Sciatic nerve (tissue), 2 donors: ENCODE measurements at places on chromosomes 6 and 20. TPM values are rescaled to one million over a fixed set of nuclear protein-coding genes. Genes with fewer than 3 reads are reported as not detected.

DNA sequence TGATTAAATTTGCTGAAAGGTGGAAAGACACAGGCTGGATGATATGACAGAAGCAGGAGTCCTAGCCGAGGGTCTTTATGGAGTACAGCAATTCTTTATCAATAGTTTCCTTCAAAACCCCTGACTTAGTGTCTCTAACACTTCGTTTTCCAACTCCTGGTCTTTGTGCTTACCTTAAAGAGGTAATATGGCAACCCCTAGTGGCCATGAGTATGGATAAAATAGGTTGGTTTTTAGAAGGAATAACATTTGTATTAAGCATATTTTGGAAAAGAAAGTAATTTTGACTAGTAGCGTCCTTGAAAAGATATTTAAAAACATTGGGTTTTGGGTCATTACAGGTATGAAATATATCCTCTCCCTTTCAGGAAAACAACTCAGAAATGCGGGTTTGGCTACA lies 51.9 kb downstream of the VGLL2 start:
- no peak for DNase-seq

DNA sequence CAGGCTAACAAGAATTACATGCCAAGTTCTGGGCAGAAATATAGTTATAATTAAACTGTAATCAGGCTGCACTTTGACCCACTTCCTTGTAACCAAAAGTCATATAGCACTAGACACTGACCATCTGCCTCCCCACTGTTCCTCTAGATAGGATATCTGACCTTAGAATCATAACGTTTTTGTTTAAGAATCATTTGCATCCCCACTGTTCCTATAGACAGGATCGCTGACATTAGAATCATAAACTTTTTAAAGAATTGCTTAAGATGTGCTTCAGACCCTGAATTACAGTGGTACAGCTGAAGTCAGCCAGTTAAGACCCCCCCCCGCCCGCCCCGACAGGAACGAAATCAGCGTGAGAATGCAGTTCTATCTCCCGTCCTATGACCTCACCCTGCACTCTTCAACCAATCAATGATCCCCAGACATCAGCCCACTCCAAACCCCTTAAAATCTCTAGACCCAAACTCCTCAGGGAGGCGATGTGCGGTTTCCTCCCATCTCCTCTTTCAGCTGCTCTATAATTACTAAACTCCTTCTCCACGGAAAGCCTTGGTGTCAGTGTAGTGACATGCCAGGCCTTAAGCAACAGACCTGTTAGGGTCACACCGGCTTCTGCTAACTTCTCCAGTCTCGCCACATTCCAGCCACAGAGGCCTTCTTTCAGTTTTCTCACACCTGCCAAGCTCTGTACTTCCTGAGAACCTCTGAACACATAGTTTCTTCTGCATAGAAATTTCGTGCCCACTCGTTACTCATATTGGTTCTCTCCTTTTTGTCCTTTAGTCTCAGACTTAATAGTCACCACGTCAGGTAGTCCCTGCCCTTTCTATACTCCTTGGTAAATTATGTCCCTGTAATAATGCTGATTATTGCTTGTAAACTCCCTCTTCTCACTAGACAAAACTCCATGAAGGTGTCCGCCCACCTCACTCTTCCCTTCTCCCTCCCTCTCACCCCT lies 93.5 kb downstream of the DTNBP1 start:
- no peak for DNase-seq

GRCh38 chr20:47125508-47125757 lies 230.8 kb downstream of the EYA2 start:
- DNase-seq = peak; percentile 5

DNA sequence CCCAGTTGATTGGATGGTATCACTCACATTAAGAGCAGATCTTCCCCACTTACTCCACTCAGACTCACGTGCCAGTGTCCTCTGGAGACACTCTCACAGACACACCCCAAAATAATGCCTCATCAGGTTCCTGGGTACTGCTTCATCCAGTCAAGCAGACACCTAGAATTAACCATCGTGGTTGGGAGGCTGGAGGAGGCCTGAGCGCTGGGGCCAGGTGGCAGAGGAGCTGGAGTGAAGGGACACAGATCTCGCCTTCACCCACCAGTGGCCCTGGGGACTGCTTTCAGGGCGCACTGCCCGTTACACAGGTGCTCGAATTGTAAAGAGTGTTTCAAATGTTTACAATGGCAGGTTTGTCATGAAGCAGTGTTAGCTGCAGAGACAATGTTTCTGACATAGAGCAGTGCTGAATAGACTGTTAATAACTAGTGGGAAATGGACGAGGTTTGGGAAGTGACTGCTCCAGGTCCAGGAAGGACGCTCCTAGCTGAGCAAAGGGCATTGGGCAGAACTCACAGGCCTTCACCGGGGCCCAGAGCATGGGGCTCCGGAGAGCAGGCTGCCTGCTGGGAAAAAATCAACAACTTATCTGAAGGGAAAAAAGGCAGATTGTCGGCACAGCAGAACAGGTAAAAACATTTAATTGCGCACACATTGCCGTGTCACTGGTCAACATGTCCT lies 38.4 kb downstream of the TMEM242 start:
- no peak for DNase-seq

- peak; percentile 64 for DNase-seq
Measured at GRCh38 chr6:133241086-133241900, at the start of gene EYA4. Gene EYA4 (plus strand): TSS chr6:133241357. CDS start chr6:133274781, 33,424 bp downstream.

DNA sequence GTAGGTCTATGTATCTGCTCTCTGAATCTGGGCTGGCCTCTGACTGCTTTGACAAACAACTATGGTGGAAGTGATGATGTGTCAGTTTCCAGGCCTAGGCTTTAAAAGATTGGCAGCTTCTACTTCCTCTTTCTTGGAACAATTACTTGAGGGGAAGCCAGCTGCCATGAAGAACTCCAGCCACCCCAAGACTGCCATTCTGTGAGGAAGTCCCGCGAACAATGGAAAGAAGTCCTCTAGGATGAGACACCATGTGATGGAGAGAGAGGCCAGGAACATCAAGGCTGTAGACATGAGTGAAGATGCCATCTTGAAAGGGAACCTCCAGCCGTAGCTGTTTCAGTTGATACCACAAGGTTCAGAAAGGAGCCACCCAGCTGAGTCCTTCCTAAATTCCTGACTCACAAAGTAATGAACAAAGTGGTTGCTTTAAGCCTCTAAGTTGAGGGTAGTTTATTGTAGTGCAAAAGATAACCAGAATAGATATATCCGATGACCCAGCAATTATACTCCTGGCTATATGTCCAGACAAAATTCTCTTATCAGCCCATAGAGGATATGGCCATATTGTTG lies 15.3 kb upstream of the TCF15 start:
- DNase-seq = no peak

DNA sequence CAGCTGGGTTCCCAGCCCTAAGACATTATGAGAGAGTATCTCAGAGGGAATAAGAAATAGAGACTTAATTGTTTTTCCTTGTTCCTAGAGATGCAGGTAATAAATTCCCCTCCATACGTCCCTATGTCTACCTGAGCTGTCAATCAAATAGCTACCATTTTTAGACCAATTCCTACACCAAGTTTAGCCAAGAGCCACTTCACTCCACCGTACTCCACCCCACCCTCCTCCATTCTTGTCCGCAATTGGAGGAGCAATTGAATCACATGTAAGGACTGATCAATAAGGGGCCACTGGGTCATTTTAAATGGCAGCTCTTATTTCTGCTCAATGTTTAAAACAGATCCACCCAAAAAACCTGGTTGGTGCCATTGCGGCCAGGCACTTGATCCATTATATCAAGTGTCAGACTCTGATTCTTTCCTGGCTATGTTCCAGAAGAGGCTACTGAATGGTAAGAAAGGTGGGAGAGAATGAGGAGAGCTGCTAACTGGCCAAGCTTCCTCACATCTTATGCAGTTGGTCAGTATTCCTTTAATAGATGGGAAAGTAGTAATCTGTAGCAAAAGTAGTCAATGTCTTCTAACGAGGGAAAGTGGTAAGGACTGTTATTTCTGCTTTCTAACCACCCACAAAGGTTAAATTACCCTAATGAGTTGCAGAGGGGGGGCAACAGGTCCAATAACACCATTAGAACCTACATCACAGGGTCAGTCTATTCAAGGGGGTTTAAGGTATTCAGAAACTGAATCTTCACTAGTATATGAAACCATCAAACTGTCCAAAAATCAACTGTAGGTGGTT lies 34.1 kb downstream of the ARHGAP18 start:
- no peak for DNase-seq

- no peak for DNase-seq
Measured at GRCh38 chr6:112947507-112947906, 600.4 kb downstream of the RFPL4B start.

DNA sequence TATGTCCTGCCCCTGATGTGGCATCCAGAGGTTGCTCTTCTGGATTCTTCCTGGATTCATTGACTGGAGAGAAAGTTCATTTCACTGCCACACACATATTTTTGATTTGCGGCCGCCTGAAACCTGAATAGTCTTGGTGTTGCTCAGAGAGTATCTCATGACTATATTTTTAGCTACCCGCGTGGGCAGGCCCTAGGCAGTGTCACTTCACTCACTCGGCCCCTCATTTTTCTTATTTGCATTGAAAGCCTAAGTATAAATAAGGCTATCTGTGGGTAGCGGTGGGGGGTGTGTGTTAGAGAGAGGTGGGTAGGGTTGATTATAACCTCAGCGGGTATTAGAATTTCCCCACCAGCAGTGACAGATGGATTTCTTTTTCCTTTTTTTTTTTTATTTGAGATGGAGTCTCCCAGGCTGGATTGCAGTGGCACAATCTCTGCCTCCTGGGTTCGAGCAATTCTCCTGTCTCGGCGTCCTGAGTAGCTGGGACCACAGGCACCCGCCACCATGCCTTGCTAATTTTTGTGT lies 113.5 kb downstream of the JARID2 start:
- no peak for DNase-seq

- no peak for DNase-seq
Measured at GRCh38 chr6:160391419-160392116, 43.4 kb downstream of the SLC22A3 start.

DNA sequence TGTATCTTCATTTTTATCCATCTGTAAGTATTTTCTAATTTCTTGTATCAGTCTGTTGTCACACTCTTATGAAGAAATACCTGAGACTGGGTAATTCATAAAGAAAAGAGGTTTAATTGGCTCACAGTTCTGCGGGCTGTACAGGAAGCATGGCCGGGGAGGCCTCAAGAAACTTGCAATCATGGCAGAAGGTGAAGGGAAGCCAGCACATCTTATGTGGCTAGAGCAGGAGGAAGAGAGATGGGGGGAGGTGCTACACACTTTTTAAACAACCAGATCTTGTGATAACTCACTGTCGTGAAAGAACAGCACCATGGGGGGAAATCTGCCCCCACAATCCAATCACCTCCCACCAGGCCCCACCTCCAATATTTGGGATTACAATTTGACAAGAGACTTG lies 10.9 kb upstream of the BCKDHB start:
- DNase-seq = no peak

- no peak for DNase-seq
Measured at GRCh38 chr6:150249261-150249660, 106.4 kb downstream of the PPP1R14C start.

GRCh38 chr6:79305020-79305419 lies 70.5 kb upstream of the HMGN3 start:
- no peak for DNase-seq

DNA sequence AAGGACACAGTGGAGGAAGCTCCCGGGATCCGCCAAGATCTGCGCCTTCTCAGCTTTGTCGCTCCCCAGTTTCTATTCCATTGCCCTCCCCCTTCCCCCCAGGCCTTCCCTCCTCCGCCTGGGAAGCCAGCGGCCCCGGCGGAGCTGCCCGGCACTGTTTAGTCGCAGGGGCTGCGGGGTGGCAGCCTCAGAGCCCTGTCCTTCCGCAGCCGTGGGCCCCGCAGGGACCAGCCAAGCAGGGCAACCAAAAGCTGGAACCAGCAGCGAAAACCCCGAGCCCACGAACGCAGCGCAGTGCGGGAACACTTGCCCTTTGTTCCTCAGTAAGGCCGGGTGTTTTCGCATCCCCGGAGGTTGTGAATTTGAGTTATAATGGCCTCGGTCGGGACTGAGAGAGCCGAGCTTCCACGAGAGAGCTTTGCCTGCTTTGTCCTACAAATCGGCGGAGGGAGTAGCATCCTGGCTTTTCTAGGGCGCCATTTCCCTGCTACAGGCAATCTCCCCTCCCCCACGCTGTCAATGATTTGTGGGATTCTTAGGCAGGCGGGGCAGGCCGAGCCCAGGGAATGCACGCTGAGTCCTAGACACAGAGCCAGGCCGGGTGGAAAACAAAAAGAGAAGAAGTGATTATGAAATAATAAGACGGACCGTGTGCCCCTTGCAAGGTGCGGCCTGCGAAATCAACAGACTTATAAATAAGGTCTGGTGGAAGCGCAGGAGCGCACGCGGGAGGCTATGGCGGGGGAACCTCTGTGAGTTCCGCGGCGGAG lies 4.0 kb upstream of the TUBB2B start:
- DNase-seq = peak; percentile 79

GRCh38 chr6:37021356-37022129 lies 16.1 kb downstream of the FGD2 start:
- no peak for DNase-seq

DNA sequence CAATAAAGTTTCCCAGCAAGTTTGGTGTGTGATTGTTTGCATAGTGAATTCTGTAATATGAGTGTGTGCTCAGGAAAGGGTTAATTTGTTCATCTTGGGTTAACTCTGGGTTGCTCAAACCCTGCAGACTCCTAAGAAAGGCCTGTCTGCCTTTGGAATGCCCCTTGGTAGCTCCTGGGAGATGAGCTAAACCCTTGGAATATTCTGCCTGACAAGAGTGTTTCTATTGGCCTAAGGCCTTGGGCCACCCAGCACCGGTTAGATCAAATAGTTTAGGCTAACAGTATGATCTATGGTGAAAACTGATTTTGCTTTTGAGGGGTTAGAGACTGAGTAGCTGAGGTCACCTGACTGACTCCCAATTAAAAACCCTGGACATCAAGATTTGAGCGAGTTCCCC lies 248.3 kb downstream of the GRM1 start:
- DNase-seq = no peak

GRCh38 chr6:151036869-151037680 lies 171.6 kb downstream of the MTHFD1L start:
- DNase-seq = no peak

GRCh38 chr6:163661272-163661671 lies 246.8 kb downstream of the QKI start:
- no peak for DNase-seq

GRCh38 chr20:47033665-47034064 lies 139.0 kb downstream of the EYA2 start:
- DNase-seq = no peak

DNA sequence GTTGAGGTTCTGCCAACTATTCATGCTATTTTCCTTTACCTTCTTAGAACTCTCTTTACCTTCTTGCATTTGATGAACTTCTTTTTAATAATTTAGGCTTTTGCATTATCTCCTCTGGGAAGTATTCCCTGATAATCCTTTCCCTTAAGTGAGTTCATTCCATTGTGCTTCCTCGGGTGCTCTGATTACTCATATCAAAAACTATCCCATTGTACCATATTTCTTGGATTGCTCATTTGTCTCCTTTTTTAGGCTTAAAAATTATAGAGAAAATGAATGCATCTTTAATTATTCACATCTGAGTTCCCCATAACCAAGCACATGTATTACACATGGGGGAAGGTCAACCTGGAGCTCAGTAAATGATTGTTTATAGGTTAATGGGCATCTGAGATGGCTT lies 2.5 kb downstream of the CALHM4 start:
- no peak for DNase-seq

- no peak for DNase-seq
Measured at GRCh38 chr20:55597526-55597925, 407.8 kb downstream of the CBLN4 start.

The STX16 gene
- total RNA-seq = 78.7 TPM

The HLA-DQA1 gene
- 26.0 TPM for total RNA-seq

The DEFB132 gene
- total RNA-seq = not detected

The BPIFB2 gene
- not detected for total RNA-seq

The C6orf58 gene
- total RNA-seq = not detected

The SLC35D3 gene
- total RNA-seq = not detected

The GRIK2 gene
- 12.8 TPM for total RNA-seq

The OR2H2 gene
- not detected for total RNA-seq

The MCCD1 gene
- not detected for total RNA-seq

The NRM gene
- 11.0 TPM for total RNA-seq
